ENCODE measurements at places on chromosomes 4 and X.

DNA sequence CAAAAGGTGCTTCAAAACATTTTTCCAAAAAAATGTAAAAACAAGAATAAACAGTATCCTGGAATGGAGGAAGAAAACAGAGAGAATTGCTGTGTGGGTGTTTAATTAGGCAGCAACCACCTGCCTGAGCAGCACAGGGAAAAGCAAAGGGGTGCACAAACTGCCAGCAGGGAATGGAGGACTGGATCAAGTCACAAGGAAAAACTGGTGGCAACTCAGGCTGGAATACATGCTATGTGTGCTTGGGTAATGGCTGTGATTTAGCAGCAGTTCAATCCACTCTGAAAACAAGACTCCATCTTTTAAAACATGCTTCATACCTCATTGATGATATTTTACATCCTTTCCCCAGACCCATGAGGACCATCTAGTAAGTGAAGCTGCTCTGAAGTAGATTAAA is 179.5 kb downstream of the HS6ST2 start:
- no peak for DNase-seq

DNA sequence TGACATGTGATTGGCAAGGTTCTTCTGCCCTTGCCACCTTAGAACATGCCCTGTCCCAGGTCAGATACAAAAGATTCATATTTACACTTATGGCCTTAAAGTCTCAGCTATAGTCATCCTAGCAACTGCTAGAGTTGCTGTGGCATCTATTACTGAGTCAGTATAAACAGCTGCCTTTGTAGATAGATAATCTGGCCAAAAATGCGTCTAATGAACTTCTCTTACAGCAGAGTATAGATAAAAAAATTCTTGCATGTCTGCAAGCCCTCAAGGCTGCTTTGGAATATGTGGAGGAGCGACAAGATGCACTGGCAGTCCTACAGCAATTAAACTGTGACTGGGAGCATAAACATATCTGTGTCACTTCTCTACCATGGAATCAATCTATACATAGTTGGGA is 1209.7 kb upstream of the PABPC4L start:
- DNase-seq: no peak

DNA sequence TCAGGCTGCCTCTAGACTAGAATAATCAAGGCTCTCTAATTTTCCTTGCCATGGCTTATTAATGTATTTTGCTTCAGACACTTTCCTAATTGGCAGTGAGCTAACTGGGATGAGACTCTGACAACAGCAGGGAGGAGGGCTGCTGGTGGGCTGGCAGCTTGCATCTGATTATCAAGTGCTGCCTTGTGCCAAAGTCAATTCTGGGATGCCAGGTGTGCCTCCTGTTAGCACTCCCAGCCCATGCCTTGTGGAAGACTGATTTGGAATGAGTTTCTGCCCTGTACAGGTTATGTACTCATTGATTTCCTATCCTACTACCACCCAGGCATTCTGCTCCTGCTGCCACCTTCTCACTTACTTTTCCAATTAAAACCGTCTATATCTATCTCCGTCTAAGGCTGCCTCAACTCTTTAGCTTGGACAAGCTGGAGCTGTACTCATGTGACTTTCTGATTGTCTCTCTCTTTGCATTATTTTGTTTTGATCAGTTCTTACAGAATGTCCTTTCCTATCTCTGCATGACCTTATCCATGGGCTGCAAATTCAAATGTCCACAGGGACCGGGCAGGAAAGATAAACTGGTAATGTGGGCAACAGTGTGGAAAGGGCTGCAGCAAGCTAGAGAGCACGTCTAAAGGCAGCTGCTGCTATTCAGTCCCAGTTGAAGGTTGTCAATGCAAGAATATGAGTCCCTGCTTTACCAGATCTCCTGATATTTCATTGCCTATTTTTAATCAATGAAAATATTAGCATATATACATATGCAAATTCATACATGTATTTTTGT is 112.6 kb downstream of the GABRA2 start:
- DNase-seq: no peak

DNA sequence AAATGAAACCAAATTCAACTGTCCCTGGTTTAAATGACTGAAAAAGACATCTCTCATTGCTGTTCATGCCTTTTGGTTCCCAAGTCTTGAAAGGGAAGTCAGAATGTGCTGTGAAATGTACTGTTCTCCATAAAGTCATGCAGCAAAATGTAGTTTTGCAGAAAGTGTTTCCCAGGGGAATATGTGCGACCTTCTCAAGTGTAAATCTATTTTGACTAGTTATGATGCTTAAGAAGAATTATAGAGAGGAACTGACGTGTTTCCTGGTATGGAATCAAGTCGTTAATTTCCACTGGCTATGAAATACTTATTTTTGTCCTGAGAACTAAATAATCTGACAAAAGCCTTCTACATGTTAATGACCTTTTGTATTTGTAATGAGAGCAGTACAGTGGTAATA is 223.1 kb downstream of the CLCN4 start:
- DNase-seq: no peak

- no peak for DNase-seq
Measured at GRCh38 chrX:102835504-102836146, 101.4 kb upstream of the RAB40AL start.

- peak; percentile 83 for DNase-seq
Measured at GRCh38 chr4:25563071-25563564, 92.5 kb upstream of the SLC34A2 start.

DNA sequence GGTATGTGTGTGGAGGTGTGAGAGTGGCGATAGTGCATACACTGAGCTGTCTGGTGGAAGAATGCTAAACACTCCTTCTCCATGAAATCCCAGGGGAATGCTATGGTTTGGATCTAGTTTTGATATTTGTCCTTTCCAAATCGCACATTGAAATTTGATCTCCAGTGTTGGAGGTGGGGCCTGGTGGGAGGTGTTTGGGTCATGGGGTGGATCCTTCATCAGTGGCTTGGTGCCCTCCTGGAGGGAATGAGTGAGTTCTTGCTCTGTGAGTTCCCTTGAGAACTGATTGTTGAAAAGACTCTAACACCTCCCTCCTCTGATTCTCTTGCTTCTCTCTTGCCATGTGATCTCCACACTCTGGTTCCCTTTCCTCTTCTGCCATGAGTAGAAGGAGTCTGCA is 114.1 kb upstream of the HHIP start:
- no peak for DNase-seq

- no peak for DNase-seq
Measured at GRCh38 chr4:70836081-70836480, 3.6 kb downstream of the GRSF1 start.

DNA sequence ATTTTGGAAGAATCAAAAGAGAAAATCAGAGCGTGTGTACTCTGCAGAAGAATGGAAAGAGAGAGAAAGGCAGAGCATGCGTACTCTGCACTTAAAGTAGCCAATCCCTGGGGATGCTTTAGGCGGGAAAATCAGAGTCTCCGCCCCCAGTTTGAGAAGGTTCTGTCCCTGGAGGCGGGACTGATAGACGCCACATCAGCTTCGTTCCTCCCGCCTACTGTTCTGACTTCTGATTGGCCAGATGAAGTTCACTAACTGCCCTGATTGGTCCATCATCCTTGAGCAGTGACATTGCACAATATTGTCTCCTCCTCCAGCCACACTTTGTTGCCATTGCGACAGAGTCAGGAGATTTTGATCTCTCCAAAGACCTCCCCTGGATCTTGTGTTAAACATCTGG is 23.8 kb downstream of the SSX1 start:
- no peak for DNase-seq

DNA sequence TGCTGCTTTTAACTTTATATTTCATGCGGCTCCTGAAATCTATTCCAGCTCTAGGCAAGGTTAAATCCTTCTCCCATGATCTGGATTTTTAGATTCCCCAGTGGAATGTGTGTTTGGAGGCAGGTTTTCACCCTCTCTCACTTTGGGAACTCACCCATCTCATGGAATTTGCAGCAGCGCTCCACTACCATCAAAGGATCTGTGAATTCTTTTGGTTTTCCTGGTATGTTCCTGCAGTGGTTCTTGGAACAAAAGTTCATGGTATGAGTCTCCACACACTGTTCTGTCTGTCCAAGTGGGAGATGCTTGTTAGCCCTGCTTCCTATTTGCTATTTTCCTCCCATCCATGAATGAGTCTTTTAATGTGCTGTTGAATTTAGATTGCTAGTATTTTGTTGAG is 14.0 kb downstream of the APOOL start:
- DNase-seq: no peak

DNA sequence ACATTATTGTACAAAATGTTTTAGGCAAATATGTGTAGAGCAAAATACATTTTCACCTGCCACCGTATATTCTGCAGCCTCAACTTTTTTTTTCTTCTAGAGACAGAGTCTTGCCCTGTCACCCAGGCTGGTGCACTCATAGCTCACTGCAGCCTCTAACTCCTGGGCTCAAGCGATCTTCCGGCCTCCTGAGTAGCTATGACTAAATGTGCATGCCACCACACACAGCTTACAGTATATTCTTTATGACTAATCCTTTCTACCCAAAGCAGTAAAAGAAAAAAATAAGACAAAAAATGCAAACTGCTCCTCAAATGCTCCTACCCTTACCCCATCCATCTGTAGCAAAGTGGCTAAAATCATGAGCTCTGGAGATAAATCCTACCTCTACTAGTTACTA is 426.3 kb downstream of the KCNIP4 start:
- DNase-seq: no peak

DNA sequence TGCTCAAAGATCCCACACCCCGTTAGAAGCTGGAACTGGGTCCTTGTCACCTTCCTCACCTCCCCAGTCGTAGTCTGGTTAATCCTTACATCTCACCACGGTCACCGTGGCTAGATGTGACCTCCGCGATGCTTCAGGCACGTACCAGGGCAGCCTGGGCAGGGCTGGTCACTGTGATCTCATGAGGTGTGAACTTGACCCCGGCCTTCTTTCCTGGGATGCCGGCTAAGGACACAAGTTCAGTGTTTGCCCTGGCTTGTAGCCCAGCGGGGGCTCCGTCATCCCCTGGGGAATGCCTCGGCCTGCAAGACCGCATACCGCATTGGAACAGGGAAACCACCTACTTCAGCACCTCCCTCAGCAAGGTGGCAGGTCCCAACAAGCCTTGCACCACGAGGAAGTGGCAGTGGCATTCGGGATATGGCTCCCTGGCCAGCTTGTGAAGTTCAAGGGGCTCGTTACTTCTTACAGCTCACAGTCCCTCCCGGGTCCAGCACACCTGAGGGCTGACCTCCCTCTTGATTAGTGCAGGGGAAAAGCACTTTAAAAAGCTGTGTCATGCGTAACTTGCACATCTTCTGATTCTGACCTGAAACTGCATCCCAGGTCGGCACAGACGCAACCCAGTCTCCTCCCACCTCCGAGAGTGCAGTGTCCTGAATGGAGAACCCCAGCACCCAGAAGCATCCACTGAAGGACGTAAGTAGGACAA is 25.9 kb downstream of the NOP14 start:
- peak; percentile 90 for DNase-seq

DNA sequence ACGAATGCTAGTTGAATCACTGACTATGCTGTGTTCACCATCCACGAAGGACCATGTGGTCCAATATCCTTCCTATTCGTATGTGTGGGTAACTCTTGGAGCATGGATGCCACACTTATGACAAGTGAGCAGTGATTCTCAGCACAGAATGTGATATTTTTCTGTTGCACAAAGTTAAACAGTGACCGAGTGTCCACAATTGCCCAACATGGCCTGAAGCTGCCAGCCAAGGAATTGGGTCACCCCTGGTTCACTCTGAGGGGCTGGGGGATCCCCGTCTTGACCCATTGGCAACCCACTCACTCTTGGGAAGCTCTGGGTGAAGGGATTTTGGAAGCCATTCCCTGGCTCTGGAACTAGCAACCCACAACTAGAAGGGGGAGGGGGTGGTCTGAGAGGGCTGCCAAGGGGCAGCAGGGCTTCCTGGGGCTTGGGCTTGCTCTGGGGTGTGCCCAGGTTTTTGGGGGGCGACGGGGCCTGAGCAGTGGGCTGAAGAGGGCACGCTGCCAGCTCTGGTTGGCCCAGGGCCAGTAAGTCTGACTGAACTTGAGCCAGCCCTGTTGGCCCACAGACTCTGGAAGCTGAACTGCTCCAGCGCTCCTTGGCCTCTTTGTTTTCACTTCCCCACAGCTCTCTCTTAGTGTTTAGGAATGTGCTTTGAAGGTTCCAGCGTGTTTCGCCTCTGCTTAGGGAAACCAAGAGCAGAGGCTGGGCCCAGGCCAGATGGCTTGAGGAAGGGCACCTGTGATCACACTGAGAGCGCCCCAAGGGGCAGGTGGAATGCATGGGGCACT is 43.1 kb upstream of the BCOR start:
- DNase-seq: peak; percentile 64

DNA sequence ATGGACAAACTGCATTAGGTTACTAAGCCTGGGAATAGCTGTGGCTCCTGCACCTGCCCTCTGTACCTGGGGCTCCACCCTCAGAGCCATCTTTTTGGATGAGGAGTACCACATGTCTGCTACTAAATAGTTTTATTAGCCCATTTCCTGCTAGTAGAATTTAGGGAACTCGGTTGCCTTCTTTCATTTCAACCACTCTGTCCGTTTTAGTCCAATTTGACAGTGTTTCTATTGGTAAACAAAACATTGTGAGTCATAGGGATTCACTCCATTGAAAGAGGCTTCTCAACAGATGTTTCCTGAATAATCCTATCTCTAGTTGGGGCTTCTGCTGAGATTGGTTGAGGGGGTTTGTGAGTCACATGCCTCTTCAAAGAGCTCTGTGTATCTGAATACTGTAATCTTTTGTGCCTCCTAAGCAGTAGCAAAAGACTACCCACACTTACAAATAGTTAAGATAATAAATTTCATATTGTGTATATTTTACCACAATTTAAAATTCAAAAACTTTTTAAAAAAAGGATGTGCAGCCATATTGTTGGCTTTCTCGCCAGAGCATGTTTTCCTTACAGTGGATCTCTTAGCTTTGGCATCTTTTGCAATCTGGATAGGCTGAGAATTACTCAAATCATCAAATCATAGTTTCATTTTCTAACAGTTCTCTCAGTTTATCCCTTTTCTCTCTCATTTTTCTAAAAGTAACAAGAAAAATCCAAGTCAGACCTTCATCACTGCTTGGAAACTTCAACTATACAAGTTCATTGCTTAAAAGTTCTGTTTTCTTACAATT is 9.9 kb downstream of the FAM200B start:
- DNase-seq: no peak

DNA sequence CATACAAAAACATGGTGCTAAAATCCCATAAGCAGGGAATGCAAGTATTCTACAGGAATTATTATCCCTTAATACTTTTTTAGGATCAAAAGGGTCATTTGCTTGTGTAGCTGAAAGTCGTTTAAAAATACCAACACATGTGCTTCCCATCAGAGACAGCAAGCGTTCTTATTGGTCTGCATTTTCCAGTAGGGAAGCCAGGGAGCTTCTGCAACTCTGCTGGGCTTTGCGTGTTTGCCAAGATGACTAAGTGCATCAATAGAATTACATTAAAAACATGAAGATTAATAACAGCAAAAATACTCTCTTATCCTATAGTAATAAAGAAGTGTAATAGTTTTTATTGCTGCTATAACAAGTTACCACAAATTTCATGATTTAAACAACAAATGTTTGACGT is 111.2 kb downstream of the QDPR start:
- DNase-seq: no peak

- no peak for DNase-seq
Measured at GRCh38 chrX:39327255-39327654, 526.0 kb downstream of the MID1IP1 start.

GRCh38 chr4:185122681-185123345 is 20.3 kb upstream of the SLC25A4 start:
- no peak for DNase-seq
